ENCODE measurements at places on chromosomes 7 and 10.

- DNase-seq, result no peak
Observed at GRCh38 chr7:47973739-47974138, 5.7 kb downstream of the HUS1 start.

- DNase-seq, result no peak
Observed at GRCh38 chr10:35959252-35959651, 317.2 kb upstream of the FZD8 start.

GRCh38 chr7:80699721-80700256, 61.3 kb downstream of the CD36 start:
- no peak for DNase-seq

DNA sequence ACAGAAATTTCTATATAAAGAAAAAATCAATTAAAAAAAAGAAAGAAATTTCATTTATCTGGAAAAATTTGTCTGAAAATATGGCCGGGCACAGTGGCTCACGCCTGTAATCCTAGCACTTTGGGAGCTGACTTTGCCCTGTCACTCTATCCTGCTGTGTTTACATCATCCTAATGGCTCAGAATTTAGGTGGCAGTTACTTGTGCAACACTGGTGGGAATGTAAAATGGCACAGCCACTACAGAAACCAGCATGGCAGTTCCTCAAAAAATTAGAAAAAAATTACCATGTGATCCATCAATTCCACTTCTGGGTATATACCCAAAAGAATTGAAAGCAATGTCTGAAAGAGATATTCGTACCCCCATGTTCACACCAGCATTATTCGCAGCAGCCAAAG, 405.2 kb upstream of the AUTS2 start:
- DNase-seq, result no peak

DNA sequence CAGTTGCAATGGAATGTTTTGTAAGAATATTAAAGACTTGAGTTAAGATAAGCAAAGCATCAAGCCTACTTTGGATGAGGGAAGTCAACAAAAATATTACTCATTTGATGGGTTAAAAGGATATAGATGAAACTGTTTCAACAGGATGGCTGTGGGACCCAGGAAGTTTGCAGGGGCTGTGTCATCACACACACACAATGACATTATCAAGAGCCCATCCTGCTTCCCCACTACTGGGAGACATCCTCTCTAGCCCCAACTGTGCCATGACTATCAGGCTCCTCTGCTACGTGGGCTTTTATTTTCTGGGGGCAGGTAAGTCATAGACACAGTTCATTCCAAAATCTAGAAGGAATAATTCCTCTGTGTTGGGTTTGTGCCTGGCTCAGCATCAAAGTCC, 78.8 kb upstream of the PRSS1 start:
- DNase-seq, result no peak

DNA sequence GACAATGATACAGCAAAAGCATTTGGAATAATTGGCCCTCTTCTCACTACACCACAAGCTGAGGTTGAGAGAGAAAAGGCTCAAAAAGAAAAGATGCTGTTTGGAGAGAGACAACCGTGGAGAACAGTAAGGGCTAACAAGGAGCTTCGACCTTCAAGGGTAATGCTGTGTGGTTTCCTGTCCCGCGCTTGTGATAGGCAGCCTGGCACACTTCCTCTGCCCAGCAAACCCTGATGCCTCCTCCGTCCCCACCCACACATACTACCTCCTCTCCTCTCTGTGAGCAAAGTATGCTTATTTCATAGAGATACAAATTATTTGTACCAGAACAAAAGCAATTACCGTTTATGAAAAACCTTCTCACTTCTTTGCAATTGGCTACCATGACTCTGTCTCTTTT, 755.4 kb downstream of the KCNMA1 start:
- no peak for DNase-seq

GRCh38 chr7:158228986-158229385, 358.6 kb downstream of the PTPRN2 start:
- no peak for DNase-seq

GRCh38 chr10:69769395-69769992, 32.2 kb upstream of the COL13A1 start:
- no peak for DNase-seq

DNA sequence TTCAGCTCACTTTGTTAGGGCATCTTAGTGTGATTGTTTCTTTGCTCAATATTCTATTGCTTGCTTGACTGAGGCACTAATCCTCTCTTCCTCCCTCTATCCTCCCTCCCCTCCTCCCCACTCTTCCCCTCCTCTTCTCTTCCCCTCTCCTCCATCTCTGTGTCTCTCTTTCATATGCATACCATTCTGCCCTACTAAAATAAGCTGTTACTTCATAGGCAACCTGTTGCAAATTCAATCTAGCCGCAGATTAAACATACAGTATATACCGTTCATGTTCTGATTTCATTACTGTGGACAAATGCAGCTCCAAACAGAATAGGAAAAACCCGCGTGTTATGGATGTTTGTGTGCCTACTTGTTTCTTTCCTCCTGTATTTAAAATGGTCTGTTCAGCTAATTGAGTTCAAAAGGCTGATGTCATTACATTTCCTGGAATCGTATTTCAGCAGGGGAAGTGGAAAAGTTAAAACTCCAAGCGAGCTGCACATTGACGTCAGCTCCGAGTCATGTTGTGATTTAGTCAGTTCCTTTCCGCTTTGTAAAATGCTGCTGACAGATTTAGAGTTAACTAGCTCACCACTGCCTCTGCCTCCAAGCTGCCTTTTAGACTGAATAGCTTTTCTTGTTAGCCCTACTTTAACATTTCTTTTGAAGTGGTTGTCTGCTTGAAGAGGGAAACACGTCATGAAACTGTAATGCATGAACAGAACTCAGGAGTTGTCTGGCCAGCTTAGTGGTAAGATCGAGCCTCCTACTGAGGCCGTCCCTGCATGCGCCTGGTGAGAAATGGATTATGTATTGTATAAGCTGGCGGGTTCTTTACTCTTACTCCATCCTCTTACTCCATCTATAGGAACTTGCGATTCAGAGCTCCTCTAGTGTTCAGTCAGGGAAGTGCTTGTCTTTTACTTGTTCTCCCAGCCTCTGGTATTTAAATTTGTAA, 69.0 kb downstream of the CREM start:
- no peak for DNase-seq

DNA sequence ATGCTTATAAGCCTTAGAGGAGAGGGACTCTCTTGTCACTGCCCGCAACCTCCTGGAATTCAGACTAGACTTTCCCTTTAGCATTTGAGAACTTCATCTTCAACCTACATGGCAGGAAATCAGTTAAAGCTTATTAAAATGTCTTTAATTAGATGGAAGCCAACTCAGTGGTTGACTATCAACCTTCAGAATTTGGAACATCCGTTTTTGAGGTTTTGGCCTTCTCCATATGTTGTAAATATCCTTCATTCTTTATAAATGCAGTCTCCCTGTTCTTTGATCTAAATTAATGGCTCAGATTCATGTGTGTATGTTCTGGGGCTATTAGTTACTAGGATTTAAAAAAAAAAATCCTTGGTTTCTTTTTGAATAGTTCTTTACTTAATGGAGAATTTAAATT, 85.0 kb downstream of the ANKRD61 start:
- DNase-seq, result no peak

DNA sequence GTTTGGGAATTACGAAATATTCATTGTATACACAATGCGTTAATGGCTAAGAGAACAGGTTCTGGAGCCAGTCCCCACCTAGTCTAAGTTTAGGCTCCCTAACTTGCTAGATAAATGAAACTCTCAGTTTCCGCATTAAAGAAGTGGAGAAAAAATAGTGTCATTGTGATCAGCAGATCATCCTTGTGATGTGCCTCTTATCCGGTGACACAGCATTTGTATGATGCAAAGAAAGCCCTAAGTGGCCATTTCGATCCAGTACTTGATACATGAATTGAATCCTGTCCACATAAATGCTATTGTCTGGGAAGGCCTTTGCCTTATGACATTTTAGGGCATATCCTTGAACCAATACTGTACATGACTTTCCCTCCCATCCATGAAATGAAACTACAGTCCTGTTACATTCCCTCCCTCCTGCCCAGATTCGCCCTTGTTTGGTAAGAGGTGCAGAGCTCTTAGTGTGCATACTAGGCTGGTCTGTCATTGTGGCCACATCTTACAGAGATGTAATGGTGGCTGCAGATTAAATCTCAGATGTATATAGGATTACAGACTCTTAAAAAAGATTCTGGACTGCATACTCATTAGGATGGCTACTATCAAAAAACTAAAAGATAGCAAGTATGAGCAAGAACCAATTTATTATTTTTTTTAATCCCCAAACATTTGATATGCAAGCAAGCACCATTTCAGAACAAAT, 80.9 kb downstream of the LRRC4 start:
- no peak for DNase-seq

DNA sequence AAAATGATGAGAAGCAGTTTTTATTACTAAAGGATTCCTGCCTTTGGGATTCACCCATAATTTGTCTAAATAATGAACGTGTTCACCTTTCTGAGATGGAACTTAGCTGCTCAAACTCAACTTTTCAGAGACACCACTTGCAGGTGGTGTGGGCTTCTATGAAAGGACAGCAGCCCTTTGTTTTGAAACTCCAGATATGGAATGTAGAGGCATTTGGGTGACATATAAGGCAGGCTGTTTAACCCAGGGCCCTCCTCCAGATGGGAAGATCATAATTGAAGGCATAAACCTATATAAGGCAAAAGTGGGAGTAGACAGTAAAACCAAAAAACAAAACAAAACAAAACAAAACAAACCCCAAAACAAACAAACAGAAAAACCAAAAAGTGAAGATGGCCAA, 11.9 kb upstream of the HUS1 start:
- DNase-seq, result no peak

DNA sequence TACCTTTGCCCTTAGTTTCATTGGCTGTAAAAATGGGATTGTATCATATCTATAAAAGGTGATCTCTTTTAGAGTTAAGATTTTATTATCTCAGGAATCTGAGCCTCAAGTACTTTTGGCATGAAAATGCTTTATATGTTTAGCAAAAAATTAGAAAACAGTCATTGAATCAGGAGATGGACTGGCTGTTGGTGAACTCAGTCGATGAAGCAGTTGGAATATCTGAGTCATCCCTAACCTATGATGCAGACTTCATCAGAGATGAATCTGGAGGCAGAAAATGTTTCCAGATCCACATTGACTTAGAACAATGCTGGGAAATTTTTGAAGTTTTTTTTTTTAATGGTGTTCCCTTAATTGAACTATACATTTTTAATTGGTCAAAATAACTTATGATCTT, 228.5 kb downstream of the SLC25A13 start:
- no peak for DNase-seq

DNA sequence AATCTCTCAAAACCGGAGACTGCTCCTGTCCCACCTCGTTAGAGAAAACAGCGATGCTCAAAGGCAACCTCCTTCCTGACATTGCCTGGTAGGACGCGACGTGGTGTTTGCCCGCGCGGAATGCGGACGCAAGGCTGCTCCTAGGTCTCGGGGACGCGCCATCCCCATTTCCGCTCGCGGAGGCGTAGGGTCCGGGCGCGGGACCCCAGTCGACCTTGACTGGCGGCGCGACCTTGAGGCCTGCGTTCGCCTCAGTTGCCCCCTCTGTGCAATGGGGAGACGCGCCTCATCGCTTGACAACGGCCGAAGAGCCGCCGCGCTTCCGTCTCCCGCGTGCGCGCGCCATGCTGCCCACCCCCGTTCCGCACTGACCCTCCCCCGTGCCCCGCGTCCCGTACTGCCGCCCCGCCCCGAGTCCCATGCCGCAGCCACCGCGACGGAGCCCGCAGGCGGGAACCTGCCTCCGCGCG, 412 bp upstream of the PPIA start:
- no peak for DNase-seq

- DNase-seq, result no peak
Observed at GRCh38 chr10:119254335-119254734, 47.0 kb downstream of the GRK5 start.

DNA sequence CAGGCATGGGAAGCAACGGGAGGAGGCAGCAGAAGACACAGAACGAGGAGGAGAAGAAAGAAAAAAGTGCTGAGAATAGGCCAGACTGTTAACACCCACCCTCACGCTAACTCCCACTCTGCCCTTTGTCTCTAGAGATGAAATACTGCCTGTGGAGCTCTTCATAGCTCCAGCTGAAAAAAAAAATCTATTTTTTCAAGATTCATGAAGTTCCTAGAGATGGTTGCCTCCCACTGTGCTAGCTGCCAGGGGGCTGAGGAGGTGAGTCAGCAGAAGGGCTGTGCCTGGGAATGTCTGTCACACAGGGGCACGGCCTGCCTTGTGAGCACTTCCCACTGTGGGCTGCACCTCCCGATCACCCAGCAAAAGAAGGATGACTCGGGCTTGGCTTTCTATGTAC, 144.5 kb downstream of the RNF216 start:
- no peak for DNase-seq

DNA sequence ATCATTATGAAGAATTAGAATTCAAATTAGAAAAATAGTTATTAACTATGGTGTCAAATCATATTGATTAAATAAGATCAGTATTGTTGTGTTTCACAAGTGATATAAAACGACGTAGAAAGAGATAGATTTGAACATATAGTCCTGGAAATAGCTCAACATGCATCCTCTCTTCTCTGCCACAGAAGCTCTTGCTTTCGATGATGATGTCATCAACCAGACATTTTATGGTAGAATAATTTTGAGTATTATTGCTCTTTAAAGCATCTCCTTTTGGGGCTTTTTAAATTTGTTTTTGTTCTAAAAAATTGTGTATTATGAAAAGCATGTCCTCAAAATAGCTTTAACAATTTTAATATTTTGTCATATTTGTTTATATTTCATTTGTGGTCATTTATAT, 95.0 kb downstream of the DGKB start:
- DNase-seq, result no peak

GRCh38 chr7:123624527-123625183, 23.0 kb downstream of the ASB15 start:
- DNase-seq, result peak; percentile 51

DNA sequence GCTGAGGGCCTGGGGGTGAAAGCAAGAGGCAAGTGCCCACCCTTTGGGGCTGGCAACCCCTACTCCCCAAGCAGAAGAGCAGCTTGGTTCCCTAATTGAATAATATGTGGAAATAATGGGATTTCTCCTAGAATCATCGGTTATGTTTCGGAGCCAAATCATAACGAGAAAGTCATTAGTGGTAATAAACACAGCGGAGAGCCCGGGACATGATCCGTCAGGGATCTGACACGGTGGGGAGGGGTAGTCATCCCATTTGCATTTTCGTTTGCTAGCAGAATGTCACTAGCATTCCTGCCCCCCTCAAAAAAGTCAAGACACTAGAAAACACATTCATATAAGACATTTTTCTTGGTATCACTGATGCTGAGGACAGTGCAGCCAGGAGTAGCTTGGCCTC, 140.4 kb downstream of the CDH23 start:
- no peak for DNase-seq

Data from omental fat pad (tissue), 4 donors.